ENCODE measurements at places on chromosomes 1 and 21.
A peak's percentile ranks its signal among the peaks of the same experiment; 100 is the strongest.

DNA sequence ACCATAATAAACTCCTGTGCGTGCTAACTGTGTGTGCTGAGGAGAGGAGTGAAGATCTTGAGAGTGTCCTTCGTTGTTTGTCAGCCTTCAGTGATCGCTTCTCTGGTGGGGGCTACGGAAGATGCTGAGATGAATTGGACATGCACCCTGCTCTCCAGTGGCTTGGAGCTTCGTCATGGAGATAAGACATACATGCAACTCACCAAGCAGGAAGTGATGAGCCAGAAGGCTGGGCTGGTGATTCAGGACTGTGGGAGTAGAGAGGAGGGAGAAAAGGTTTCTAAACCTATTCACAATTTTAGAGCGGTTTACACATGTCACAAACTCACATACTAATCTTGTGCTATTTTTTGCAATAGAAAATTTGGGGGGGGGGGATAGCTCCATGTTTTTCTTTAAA lies 128.9 kb upstream of the ADAR start:
- DNase-seq: peak; percentile 78

DNA sequence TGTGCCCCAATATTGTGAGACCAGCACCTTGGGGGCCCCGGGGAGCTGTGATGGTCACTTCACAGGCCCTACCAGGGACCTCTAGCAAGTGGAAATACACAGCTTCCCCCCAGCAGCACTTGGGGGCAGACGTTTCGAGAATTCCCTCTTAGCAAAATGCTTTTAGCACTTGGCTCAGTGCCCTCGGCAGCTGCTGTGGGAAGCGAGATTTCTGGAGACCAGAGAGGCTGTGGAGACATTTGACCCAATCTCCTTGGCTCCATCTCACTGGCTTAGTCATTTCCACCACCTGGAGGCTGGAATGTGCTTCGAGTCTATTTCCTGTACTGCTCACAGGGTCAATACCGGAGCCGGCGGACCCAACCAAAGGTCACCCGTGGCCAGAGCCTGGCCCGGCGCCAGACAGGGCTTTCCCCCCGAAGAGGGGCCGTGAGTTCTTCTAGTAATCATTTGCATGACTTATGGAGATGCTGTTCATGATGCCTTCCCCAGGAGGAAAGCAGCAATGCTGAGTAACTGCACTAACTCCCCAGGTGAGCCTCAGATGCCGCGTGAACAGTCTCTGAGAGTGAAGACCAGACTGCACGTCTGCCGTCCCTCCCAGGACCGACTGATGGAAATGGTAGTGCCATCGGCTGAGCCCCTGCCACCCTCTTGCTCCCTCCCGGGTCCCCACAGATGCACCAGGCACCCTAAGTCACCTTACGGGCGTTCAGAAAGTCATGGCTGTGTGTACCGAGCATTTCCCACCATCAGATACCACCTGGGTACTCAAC lies 4.4 kb upstream of the C2CD2 start:
- no peak for DNase-seq

DNA sequence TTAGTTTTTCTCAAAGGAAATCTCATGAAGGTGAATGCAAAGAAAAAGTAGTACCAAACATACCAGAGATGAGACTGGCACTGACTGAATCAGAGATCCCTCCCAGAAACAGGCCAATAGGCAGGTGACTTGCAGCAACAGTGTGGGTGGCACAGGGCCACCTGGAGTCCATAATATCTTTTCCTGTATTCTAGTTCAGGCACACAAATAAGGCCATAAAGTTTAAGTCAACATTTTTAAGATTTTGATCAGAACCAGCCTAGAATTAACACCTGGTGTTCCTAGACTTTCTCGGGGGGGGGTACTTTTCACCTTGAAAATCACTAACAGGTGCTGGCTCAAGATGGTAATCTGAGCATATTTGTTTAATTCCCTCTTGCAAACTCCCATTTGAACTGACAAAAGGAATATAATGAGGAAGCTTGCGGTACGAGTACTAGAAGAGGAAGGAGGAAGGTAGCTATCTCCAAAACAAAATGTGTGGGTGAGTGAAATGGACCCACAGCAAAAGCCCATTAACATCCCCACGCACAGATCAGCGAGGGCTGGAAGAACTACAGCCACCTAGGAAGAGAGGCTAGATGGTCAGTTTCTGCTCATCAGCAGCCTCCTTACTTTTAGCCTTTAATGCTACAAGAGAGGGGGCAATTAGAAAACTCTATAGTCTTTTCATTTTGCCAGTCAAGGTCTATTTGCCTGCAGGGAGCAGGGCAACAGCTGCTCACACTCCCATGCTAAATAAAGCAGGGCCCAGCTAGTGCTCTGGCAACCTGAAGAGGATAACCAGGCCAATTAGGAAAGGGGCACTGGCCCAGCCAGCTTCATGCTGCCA lies 18.9 kb downstream of the SDE2 start:
- DNase-seq: no peak

DNA sequence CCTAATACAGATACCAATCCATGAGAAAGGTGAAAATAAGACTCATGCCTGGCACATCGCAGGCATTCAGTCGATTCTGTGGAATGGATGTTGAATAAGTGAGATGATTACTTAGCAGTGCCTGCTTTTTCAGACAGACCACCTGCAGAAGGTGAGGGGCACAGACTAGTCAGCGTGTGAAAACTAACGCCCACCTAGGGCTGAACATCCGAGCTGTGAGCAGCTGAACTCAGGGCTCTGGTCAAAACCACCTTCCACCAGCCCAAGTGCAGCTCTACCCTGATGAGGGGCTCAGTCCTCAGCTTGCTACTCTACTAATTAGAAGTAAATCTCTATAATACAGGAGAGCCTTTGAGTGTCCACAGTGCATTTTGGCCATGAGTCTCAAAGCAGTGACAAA lies 32.5 kb downstream of the LMX1A start:
- no peak for DNase-seq

DNA sequence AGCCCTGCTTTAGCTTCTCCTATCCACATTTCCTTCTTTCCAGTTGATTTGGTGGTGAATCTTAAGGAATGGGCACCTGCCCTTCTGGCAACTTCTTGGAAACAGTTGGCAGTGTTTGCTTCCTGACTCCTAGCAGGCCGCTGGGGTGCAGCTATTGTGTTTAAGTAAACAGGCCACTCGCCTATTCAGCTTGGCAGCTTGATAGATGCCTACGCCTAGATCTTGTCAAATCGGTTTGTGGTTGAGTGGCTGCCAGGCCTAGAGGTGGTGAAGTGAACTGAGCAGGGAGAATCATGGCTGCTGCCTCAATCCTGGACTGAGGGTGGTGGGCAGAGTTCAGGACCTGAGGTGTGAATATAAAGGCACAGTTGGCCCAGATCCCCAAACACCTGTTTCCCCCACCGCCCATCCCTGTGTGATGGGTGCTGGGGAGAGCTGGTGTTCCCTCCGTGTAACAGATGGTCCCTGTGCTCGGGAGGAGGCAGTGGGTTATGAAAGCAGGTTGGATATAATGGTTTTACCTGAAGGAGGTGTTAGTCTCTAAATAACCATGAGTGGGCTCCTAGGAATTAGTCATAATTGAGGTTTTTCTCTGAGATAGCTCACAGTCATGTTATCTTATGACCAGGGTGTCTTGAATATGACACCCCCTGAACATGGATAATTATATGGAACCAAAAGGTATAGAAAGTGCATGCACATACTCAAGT lies 940 bp upstream of the PLA2G2C start:
- peak; percentile 65 for DNase-seq

- DNase-seq: no peak
Measured at GRCh38 chr1:12148160-12148957, 18.4 kb upstream of the TNFRSF1B start.

DNA sequence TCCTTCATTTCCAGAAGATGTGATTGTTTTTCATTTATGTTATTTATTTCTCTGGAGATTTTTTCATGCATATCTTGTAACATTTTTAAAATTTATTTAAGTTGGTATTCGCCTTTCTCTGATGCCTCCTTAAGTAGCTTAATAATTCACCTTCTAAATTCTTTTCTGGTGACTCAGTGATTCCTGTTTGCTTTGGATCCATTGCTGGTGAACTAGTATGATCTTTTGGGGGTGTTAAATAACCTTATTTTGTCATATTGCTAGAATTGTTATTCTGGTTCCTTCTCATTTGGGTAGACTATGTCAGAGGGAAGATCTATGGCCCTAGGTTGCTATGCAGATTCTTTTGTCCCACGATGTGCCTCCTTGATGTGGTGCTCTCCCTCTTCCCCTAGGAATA lies 1347.2 kb upstream of the B3GALT2 start:
- DNase-seq: no peak

- DNase-seq: peak; percentile 48
Measured at GRCh38 chr1:211327346-211327921, 801 bp downstream of the TRAF5 start.

GRCh38 chr1:222034790-222035189 lies 292.9 kb upstream of the DUSP10 start:
- no peak for DNase-seq

GRCh38 chr21:46391773-46392172 lies 66.9 kb upstream of the DIP2A start:
- no peak for DNase-seq

DNA sequence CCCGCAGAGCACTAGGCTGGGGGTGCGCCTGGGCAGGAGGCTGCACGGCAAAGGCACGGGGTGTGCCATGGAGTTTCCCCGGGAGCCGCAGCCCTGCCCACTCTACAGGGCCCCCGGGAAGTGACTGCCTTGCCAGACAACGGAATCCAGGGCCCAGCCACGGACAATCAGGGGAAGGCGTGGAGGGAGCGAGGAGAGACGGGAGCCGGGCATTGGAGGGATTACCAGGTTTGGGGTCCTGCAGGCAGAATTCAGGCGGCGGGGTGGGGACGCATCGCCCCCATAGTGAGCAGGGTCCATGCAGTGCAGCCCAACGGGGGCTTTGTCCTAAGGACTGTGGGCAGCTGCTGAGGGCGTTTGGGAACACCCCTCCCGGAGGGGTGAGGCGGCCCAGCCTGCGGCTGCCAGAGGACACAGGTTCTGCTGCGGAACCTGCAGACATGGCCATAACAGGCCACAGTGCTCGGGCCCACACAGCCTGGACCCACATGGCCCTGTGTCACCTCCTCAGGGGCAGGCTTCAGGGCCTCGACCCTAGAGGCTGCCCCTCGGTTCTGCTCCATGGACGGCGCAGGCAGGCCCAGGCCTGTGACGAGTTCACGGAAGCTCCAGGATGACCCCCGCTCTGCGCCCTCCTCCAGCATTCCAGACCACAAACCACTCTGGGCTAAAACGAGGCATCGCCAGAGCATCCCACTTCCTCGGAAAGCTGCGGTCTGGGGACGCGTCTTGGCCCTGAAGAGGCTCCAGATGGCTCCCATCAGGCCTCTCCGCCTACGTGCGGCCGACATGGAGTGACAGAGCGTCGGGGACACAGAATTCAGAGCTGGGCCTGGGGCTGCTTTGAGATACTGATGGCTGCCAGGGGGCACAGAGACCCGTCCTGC lies 54.5 kb downstream of the COL6A1 start:
- no peak for DNase-seq

DNA sequence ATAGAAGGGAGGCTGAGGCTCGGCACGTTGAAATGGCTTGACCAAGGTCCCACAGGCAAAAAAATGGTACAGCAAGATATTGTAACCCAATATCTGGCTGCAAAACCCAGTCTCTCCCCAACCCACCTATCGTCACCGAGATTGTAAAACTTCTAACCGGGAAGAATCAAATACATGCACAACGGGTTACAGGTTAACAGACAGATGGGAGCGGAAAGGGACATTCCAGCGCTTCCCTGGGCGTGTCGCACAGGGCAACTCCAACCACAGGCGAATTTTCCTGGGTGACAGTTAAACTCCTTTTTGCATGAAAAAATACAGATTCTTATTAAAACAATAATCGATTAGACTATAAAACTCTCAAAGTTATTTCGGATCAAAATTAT lies 31.8 kb upstream of the JUN start:
- DNase-seq: no peak

GRCh38 chr1:47555841-47556560 lies 118.2 kb downstream of the FOXD2 start:
- DNase-seq: no peak

DNA sequence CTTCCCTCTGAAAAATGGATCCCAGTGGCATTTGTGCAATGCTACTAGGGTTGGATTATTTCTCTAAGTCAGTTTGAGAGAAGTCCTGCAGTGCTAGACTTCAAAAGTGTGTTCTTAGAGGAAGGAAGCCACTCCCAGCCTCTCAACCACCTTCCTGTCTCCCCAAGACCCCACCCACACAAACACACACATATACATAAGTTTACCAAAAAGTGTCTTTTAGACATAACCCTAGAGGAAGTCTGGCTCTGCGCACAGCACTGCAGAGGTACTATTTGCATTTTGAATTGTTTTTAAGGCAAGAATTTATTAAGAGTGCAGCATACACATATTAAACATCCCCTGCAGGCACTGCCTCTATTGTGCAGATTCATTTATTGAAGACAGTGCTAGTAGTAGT lies 127.3 kb downstream of the HHIPL2 start:
- DNase-seq: no peak

Data from activated CD4-positive, alpha-beta T cell treated with anti-CD3 and anti-CD28 coated beads for 48 hours (primary cell).